Suppressor macrophage treated with lipopolysaccharide for 1 hour (primary cell): ENCODE measurements at places on chromosomes 2 and 18.

GRCh38 chr2:25304826-25305596, 36.7 kb downstream of the DNMT3A start:
- peak; percentile 63 for DNase-seq

GRCh38 chr2:103664690-103665089, 902.9 kb downstream of the TMEM182 start:
- DNase-seq, result no peak

DNA sequence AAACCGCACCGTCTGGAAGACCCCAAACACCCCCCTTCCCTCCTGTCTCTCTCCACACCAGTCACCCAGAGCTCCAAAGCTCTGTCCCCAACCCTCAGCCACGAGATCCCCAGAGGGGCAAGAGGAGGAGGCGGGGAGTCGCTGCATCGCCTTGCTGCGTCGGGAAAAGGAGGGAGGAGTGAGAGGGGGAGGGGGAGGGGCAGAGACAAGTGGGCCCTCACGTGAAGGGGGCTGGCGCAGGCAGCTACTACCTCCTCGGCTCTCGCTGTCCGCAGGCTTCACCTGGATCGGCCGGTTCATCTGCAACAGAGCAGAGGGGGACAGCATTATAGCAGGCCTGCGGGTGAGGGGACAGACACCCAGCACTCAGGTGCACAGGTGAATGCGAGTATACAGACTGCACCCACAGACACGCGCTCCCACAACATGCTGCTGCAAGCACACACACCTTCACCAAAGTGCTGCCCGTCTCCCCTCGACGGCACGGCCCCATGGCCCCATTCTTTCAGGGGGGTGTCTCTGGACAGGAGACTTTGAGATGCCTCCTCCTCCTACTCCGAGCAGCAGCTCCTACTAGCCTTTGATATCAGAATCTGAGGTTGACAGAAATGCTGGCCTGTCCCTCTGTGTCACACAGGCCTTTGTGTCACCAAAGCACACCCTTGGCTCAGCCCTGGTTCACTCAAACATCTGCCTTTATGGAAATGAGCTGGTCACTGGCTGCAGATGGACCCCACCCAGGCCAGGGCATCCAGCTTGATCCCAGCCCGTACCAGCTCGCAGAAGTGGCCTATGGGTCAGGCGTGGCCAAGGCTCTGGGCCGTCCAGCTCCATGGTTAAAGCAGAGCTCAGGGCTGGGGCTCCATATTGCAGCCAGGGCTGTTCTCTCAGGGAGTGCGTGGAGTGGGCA, 243.8 kb downstream of the CELF4 start:
- DNase-seq, result no peak

DNA sequence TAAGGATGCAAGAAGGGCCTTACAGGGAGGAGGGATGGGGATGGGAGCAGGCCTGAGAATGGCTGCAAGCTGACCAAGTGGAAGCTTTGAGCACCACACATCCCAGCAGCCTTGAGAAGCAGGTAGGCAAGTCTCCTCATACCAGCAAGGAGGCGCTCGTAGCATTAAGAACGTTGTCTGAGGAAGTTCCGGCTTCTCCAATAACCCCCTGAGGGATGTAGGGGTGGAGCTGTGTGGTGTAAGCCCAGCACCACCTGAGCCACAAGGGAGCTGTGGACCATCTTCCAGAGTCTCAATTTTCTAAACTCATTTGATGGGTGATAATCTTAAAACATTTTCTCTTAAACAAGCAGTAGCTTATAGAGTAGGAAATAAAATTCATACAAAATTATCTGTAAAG, 50.6 kb downstream of the ST3GAL5 start:
- no peak for DNase-seq
